Astrocyte of the hippocampus (primary cell): ENCODE measurements at places on chromosomes 3 and 15.
A peak's percentile ranks its signal among the peaks of the same experiment; 100 is the strongest.

- DNase-seq = no peak
Measured at GRCh38 chr3:24405057-24405456, 89.6 kb downstream of the THRB start.

DNA sequence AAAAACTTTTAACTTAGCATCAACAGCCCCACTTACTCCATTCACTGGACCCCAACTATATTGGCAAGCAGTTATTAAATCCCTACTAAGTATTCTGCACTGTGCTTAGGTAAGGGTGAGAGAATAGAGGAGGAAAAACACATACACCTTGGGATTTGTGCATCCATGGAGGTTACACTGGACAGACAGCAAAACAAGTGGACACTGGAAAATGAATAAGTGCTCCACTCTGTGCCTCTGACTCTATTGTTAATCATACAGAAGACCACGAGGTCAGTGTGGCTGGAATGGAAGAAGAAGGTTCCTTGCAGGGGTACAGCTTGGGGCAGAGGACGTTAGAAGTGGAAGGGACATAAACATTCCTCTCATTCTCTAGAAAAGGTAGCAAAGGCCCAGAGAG lies 3.2 kb downstream of the ADCY5 start:
- no peak for DNase-seq

GRCh38 chr3:66675366-66675765 lies 174.5 kb upstream of the LRIG1 start:
- DNase-seq = no peak

- no peak for DNase-seq
Measured at GRCh38 chr3:63333815-63334214, 55.7 kb downstream of the SYNPR start.

- no peak for DNase-seq
Measured at GRCh38 chr3:44950275-44950734, 25.7 kb downstream of the ZDHHC3 start.

DNA sequence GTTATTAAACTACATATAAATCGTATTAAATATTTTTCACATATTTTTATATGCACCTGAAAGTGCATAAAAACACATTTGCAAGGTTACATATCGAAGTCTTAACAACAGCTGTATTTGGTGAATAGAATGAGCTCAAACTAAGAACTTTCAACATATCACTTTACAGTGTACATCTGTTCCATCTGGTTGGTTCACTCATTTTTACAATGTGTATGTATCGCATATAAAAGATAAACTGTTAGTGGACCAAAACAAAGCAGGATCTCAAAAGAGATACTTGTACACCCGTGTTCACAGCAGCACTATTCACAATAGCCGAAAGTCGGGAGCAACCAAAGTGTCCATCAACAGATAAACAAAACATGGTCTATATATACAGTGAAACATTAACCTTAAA lies 55.8 kb downstream of the TBL1XR1 start:
- DNase-seq = no peak

- DNase-seq = no peak
Measured at GRCh38 chr15:54829821-54830220, 366.9 kb downstream of the RSL24D1 start.

GRCh38 chr3:129548104-129548965 lies 5.4 kb downstream of the H1-8 start:
- DNase-seq = no peak

DNA sequence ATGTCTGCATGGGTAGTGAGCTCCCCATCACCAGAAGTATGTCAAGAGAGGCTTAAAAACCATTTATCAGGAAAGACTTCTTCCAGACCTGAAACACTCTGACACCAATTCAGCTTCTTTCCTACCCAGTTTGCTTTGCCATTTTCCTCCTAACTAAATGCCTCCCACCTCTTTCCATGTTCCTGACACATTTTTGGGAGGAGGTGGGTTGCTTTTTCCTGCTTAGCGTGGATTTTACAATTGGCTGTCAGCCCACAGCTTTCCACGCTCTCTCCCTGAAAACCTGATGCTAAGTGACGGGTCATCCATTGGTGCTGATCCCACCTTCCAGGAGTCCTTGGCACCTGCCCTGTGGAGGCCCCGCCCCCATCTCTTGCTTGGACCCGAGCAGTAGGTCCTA lies 264.9 kb upstream of the ST8SIA2 start:
- no peak for DNase-seq

DNA sequence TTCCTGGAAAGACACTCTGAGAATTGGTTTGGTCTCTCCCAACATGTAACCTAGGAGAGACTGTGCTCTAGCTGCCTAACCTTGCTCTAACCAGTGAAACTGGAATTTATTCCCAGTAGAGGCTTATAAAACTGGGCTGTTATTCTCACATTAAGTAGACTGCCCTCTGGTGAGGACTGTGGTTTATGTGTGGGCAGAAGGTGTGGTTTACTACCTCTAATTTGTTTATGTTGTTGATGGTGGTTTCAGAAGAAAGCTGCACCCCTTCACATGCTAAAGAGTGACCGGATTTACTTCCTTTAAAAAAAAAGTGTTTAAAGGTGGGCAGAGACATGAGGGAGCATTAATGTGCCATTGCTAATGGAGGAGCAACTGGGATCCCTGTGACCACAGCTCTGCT lies 273.2 kb downstream of the MECOM start:
- DNase-seq = peak; percentile 27

DNA sequence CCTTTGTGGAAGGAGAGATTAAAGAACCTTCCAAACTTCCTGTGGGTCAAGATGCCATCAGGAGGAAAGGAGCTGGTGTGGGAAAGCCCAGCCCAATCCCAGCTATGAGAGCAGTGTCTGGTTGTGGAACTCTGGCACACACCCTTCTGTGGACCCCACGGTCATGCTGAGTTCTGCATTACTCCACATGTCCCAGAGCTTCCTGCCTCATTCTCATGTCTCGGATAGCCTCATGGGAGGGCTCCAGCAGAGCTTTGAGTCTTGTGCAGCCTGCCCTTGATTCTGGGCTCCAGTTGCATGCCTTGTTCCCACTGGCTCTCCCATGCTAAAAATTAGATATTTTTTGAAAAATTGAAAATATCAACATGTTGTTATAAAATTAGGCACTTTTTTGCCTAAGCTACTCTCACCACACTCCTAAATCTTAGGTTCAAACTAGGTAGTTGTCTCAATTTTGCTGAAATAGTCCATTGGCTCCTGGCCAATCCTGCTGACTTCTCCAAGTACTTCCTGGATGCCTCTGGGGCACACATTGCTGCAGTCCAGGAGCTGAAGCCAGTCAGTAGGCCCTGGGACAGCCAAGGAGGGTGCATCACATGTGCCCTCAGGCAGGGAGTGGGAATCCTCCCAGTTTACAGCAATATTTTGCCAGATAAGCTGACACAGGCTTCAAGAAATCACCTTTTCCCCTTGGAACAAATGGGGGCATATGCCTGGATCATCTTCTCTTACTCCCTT lies 144.3 kb downstream of the EEFSEC start:
- DNase-seq = no peak

DNA sequence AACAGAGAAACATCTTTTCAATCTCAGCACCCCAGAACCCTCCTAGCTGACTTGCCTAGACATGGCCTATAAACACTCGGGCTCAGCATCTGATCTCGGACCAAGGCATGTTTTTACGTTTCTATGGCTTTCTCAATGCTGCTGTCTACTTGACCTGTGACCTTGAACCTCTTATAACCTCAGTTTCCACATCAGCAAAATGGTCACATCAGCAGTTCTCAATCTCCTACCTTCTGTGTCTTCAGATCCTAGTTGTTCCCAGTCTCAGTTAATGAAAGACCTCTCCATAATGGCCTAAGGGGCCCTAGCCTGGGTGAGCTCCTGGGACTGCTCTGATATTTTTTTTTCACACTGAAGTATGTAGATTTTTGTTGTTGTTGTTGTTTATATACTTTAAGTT lies 39.6 kb downstream of the SSUH2 start:
- DNase-seq = no peak

GRCh38 chr3:138124188-138124587 lies 8.0 kb downstream of the A4GNT start:
- no peak for DNase-seq

DNA sequence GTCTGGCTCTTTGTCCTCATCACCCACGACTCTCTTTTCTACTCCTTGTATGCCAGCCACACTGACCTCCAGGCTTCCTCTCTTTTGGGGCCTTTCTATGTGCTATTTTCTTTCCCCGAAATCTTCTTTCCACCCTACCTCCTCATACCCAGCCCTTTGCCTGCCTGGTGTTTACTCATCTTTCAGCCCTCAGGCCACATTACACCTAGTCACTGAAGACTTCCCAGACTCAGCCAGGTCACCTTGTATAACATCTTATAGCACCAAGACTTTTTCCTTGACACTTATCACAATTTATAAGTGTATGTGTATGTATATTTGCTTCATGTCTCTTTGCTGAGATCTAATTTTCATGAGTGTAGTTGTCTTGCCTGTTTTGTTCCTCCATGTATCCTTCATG lies 396.4 kb downstream of the NLGN1 start:
- DNase-seq = no peak

DNA sequence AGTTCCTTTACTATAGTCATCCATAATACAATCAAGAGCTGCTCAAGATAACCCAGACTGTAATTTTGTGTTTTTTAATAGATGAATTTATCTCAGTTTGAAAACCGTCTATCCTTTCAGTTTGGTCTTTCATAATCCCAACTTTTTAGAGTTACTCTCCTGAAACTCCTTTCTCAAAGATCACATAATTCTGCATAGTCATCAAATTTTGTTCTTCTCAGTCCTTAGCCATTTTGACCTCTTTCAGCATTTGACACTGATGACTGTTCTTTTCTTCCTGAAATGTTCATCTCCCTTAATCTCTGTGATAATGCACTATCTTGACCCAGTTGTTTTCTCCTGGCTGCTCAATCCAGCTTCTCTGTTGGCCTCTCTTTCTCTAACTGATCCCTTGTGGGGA lies 47.5 kb upstream of the RAD51 start:
- no peak for DNase-seq

DNA sequence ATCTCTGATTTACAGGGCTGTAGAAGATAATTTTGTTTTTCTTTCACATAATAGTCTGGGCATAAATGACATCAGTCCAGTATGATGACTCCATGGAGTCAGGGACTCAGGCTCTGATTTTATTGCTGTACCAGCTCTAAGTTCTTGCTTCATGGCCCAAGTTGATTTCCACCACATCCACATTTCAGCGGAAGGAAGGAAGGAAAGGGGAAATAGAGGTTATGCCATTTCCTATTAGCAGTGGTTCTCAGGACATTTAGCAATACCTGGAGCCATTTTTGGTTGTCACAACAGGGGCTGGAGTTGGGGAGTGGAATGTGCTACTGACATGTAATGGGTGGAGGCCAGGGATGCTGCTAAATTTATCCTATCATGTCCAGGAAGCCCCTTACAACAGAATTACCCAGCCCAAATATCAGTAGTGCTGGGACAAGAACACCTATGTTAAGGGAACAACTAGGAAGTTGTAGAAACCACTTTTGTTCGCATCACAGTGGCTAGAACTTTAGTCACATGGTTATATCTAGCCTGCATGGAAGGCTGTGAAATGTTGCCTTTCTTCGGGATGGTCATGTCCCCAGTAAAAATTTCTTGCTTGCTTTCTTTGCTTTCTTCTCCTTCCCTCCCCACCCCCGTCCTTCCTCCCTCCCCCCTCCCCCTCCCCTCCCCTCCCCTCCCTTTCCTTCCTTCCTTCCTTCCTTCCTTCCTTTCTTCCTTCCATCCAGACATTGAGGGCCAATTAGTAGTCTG lies 42.1 kb downstream of the OXSR1 start:
- no peak for DNase-seq

- DNase-seq = no peak
Measured at GRCh38 chr15:27235681-27236080, 264.7 kb downstream of the GABRG3 start.

DNA sequence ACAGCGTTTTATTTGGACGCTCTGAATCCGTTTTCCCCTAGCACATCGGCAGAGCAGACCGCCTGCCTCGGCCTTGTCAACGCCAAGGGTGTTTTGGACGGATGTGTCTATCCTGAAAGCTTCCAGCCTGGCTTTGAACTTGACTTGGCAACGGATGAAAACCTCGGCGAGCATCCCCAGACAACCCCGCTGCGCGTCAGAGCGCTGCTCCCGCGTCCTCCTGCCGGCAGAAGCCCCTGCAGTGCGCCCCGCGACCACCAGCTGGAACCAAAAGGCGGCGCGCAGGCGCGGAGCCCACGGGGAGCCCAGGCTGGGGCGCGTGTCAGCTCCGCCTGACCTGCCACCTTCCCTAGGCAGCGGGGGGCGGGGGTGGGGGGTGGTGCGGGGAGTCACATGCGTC lies 26.2 kb upstream of the ARL8B start:
- DNase-seq = peak; percentile 44

- DNase-seq = no peak
Measured at GRCh38 chr3:99522147-99522546, 116.2 kb upstream of the COL8A1 start.

DNA sequence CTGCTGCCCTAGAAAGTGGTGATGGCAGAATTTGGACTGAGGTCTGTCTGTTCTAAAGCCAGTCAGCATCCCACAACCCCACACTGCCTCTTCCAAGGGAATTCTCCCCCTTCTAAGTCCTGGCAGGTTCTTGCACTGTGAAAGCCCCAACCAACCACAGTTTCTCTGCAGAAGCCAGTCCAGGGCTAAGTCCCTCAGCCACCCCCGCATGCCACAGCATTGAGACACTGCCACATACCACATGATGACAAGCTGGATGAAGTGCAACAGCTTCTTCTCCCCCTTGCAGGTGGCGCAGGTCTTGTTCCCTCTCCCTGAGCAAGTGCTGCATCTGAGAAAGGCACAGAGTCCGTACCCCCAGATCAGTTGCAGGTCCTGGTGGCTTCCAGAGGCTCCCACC lies 18.6 kb downstream of the SSUH2 start:
- peak; percentile 62 for DNase-seq

GRCh38 chr3:143081844-143082778 lies 37.5 kb upstream of the CHST2 start:
- no peak for DNase-seq

DNA sequence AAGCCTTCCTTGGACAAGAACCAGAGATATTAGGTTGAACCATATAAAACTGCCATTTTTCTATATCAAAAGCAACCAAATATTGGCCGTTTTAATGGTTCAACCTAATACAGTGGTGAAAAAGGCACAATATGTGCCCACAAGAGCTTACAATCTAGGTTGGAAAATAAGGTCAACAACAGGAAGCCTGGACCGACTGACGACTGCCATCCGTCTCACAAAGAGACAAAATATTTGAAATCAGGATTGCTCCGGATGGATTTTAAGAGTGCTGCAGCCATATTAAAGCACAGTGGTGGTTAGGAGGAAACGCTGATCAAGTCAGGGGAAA lies 1.4 kb downstream of the AHSG start:
- DNase-seq = no peak

DNA sequence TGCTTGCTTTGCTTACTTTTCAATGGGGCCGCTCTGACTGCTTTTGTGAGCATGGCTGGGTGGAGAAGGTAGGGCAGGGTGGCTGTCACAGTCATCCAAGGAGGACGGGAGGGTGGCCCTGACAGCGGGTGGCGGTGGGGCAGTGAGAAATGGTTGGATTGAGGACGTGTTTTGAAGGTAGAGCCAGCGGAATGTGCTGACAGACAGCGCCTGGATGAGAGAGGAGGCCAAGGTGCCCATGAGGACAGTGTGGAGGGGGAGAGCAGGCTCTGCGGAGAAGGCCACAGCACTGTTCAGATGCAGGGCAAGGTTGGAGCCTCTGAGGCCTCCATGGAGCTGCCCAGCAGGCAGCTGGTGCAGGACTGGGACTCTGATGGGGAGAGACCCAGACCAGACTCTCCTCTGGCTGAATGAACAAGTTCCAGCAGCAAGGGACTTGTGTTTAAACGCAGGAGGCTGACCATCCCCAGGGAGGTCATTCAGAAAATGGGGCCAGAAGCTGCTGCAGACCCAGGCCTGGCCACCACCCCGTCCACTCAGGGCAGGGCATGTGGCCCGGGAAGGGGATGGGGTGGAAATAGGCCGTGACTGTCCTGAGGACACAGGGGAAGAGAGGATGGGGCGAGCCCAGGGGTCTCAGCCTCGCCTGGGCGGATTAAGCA lies 120.3 kb upstream of the PRR20G start:
- DNase-seq = no peak
